HFFc6 (cell line): ENCODE measurements at places on chromosomes 2 and 18.

DNA sequence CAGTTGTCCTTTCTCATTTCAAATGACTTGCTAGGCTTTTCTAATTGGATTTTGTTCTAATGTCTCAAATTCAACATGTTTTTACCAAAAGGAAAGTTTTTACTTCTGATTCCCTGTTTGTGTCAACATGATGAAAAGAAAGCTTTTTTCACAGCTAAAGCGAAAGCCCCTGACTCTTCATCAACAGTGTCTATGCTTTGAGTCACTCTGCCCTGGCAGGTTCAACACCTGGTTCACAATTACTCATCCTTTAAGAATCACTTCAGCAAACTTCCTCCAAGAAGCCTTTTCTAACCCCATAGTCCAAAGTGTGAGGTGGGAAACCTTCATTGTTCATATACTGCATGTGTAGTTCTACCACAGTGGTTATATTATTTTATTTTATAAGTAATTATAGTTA lies 7.6 kb upstream of the DSG2 start:
- no peak overlapping the region for H3K4me3 ChIP-seq
- no peaks in the 10 kb centered on the region; the same call in 1 of the 2 replicates for H3K27me3 ChIP-seq
- H3K36me3 ChIP-seq, result no peaks in the 10 kb centered on the region; the same call in 1 of the 2 replicates
- DNase-seq, result no peak
- H3K4me1 ChIP-seq, result no peaks in the 10 kb centered on the region
- no peak overlapping the region for H3K27ac ChIP-seq

DNA sequence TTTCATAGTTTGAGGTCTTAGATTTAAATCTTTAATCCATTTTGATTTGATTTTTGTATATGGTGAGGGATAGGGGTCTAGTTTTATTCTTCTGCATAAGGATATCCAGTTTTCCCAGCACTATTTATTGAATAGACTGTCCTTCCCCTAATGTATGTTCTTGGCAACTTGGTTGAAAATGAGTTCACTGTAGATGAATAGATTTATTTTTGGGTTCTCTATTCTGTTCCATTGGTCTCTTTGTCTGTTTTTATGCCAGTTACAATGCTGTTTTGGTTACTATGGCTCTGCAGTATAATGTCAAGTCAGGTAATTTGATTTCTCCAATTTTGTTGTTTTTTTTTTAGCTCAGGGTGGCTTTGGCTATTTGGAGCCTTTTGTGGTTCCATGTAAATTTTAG lies 5.9 kb downstream of the FAM171B start:
- peaks cover 7% of the 10 kb centered on the region; the same call in 1 of the 2 replicates for H3K36me3 ChIP-seq
- H3K27me3 ChIP-seq, result no peaks in the 10 kb centered on the region; the same call in 1 of the 2 replicates
- no peak for DNase-seq

- DNase-seq, result no peak
- H3K27ac ChIP-seq, result no peak overlapping the region
- no peak overlapping the region for H3K4me3 ChIP-seq
- H3K4me1 ChIP-seq, result no peaks in the 10 kb centered on the region
Observed at GRCh38 chr18:8063733-8064132, 496.6 kb downstream of the PTPRM start.

DNA sequence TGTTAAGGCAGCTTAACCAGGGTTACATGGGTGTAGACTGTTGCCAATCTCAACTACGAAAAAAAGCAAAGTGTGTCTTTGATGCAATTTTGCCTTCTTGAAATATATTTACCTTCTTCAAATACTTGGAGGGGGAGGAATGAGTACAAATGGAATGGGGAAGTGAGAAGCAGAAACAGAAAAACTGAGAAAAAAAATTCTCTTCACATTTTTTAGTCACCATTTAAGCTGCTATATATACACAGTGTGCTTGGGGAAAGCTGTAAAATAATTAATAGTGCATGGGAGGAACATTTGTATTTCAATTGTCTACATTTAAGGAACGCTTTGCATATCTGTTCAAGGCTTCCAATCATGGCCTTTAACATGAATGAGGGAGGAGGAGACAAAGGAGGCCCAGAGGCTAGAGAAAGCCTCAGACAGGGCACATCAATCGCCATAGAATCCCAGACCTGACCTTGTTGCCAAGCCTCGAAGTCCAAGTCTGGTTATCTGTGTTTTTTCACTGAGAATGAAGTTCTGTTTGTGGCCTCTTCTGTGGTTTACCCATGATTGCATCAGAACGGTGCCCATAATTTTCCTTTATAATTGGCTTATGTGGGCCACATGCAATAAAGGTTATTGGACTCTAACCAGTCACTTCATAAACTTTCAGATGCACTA lies 158.6 kb downstream of the PIK3C3 start:
- no peak overlapping the region for H3K4me3 ChIP-seq
- H3K27ac ChIP-seq, result peak overlapping the region; percentile 54
- H3K4me1 ChIP-seq, result peaks cover 23% of the 10 kb centered on the region

GRCh38 chr2:88190808-88191721 lies 20.9 kb downstream of the THNSL2 start:
- H3K36me3 ChIP-seq, result no peaks in the 10 kb centered on the region
- no peak overlapping the region for H3K27ac ChIP-seq
- H3K4me1 ChIP-seq, result no peaks in the 10 kb centered on the region

- no peaks in the 10 kb centered on the region for H3K4me1 ChIP-seq
- no peak for DNase-seq
- H3K4me3 ChIP-seq, result no peak overlapping the region
- H3K27ac ChIP-seq, result no peak overlapping the region
- peaks cover 1% of the 10 kb centered on the region; the same call in 1 of the 2 replicates for H3K27me3 ChIP-seq
Observed at GRCh38 chr2:232210306-232210705, 168.2 kb upstream of the ALPP start.

DNA sequence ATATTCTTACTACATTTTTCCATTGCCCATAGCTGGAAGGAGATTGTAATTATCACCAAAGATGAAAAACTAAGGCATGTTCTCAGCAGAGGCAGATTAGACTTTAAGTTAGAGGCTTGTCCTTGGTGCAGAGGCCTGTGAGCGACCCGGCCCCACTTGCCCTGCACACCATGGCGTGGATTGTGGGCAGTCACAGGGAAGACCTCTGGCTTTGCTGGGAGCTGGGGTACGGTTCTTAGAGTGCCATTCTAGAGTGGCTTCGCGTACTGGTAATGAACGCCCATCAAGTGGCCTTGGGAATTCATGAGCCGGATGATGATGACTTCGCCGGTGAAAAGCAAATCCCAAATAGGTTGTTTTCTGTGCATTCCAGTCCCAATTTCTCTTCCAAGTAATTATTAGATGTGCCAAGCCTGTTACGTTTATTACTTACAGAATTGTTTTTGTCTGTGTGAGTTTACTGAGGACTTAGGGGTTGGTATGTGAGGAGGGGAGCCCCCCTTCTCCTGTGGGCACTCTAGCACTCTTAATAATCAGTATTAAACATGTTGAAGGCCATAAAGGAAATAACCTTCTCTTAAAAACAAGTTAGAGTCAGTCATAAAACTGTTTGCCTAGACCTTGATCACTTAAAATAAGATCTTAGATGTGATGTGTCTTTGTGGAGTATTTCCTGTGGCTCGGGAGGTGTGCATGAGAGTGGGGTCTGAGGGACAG lies 90.6 kb downstream of the LDLRAD4 start:
- peaks cover under 1% of the 10 kb centered on the region; the same call in 1 of the 2 replicates for H3K27me3 ChIP-seq
- H3K36me3 ChIP-seq, result no peaks in the 10 kb centered on the region
- H3K4me1 ChIP-seq, result no peaks in the 10 kb centered on the region
- H3K27ac ChIP-seq, result no peak overlapping the region
- H3K4me3 ChIP-seq, result no peak overlapping the region
- DNase-seq, result no peak

- H3K4me1 ChIP-seq, result peaks cover 8% of the 10 kb centered on the region; the same call in 1 of the 2 replicates
- no peak overlapping the region for H3K4me3 ChIP-seq
- no peak for DNase-seq
- no peak overlapping the region for H3K27ac ChIP-seq
- H3K36me3 ChIP-seq, result no peaks in the 10 kb centered on the region
Observed at GRCh38 chr18:10329101-10329500, 125.3 kb upstream of the APCDD1 start.

DNA sequence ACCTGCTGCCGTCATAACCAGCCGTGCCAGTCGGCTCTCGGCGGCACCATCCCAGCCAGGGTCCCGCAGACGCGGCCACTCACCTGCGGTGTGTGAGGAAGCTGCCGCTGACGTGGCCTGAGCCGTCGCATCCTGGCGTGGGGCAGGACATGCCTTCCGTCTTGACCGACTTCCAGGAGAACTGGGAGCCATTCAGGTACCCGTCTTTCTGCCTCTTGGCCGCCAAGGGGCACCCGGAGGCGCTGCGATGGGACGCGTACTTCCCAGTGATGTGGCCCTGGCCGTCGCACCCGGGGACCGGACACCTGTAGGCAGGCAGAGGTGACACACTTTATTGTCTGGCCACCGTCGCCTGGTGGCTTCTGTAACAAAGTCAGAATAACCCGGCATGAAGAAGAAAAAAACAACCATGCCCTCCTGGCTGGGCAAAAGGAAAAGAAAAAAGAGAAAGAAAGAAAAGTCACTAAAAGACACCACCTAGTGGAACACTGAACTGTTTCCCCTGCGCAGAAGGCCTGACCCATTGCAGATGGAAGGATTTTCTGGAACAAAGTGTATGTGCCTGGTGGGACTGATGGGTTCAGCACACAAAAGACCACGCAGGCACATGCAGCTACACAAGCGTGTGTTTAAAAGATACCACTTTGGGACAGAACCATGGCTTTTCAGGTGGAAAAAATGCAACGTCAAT lies 94.9 kb upstream of the PXDN start:
- DNase-seq, result no peak
- H3K4me1 ChIP-seq, result no peaks in the 10 kb centered on the region
- no peaks in the 10 kb centered on the region for H3K36me3 ChIP-seq
- no peak overlapping the region for H3K27ac ChIP-seq
- H3K27me3 ChIP-seq, result peaks cover 20% of the 10 kb centered on the region
- no peak overlapping the region for H3K4me3 ChIP-seq

DNA sequence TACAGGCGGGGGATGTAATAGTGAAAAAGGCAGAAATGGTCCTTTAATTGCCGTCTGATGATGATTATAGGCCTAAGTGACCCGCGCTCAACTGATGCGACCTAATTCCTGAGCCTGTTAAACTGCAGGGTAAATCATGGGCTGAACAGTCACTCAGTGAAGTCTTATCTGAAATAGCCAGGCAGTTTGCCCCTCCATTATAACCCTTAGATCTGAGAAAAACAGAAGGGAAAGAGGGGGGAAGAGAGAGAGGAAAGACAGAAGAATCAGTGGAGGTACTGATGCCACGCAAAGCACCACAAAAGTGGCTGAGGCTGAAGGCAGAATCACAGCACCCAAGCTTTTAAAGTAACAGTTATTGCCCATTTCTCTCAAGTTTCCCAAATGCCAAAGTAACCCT lies 73.1 kb upstream of the DNMT3A start:
- no peak overlapping the region for H3K27ac ChIP-seq
- peaks cover 7% of the 10 kb centered on the region; the same call in 1 of the 2 replicates for H3K36me3 ChIP-seq
- H3K27me3 ChIP-seq, result peaks cover 9% of the 10 kb centered on the region
- no peak overlapping the region for H3K4me3 ChIP-seq

GRCh38 chr2:3914241-3914640 lies 210.9 kb downstream of the DCDC2C start:
- H3K4me3 ChIP-seq, result no peak overlapping the region
- H3K27ac ChIP-seq, result no peak overlapping the region
- no peak for DNase-seq
- no peaks in the 10 kb centered on the region for H3K4me1 ChIP-seq
- peaks cover 1% of the 10 kb centered on the region; the same call in 1 of the 2 replicates for H3K27me3 ChIP-seq
- peaks cover 8% of the 10 kb centered on the region for H3K36me3 ChIP-seq

- H3K4me3 ChIP-seq, result no peak overlapping the region
- no peak for DNase-seq
- H3K27ac ChIP-seq, result peak overlapping the region; percentile 39; the same call in 1 of the 2 replicates
Observed at GRCh38 chr18:28099237-28099636, 77.7 kb downstream of the CDH2 start.

DNA sequence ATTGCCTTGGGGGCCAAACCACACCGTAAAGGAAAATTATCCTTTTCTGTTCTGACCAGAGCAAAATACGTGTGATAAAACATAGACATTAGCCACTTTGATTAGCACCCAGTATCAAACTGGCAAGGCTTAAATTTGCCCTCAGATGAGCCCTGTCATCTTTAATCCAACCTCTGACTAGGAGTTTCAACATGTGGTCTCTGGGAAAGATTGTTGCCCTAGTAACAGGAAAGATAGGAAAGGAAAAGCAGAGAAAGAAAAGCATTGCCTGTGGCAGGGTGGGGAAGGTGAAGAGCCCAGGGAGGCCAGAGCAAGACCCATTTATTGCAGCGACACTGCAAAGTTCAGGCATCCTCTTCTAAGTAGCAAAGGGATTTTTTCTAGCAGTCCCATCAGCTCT lies 181.5 kb upstream of the SCN7A start:
- peaks cover 2% of the 10 kb centered on the region; the same call in 1 of the 2 replicates for H3K27me3 ChIP-seq
- H3K4me3 ChIP-seq, result no peak overlapping the region
- no peak overlapping the region for H3K27ac ChIP-seq
- no peaks in the 10 kb centered on the region for H3K36me3 ChIP-seq

DNA sequence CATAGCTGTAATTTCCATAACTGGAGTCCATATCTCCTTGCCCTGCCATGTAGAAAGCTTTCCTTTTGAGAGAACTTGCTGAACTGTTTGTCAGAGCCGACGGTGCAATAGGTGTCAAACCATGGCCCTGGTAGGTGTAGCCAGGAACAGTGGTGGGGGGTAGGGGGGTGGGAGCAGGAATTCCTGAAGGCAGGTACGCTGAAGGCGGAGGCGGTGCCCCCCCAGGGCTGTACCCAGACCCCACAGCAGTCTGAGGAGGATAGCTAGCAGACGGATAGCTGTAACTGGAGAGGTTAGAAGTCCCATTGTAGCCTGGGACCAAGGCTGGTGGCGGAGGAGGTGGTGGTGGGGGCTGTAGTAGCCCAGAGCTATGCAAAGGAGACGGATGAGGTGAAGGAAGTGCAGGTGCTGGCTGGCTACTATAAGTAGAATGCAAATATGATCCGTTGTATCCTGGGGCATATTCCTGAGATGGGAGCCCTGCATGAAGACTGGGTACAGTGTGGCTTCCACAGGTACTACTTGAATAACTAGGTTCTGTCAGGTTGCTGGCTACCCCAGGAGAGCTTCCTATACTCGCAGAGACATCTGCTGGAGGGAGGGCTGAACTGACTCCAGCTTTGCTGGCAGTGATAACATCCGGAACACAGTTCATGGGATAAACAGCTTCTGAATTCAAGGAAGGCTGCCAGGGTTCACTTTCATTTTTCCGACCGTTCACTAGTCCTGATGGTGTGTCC lies 124.8 kb downstream of the FIGN start:
- no peaks in the 10 kb centered on the region for H3K27me3 ChIP-seq
- H3K4me3 ChIP-seq, result peak overlapping the region; percentile 75; the same call in 1 of the 2 replicates
- H3K36me3 ChIP-seq, result no peaks in the 10 kb centered on the region
- no peak overlapping the region for H3K27ac ChIP-seq
- DNase-seq, result no peak

DNA sequence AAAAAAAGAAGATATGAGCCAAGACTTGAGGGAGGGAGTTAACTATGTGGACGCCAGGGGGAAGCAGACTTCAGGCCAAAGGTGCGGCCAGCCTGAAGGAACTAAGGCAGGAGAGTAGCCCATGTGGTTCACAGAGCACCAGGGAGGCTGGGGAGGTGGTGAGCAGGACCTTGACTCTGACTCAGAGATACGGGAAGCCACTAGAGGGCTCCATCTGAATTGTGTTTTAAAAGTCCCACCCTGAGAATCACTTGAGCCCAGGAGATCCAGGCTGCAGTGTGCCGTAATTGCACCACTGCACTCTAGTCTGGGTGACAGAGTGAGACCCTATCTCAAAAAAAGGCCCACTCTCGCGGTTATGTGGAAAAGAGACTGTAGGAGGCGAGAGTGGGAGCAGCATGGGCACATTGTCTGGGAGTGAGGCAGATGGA lies 12.3 kb downstream of the CEP192 start:
- no peak overlapping the region for H3K27ac ChIP-seq
- peaks cover 7% of the 10 kb centered on the region; the same call in 1 of the 2 replicates for H3K36me3 ChIP-seq
- peak; percentile 82 for DNase-seq
- H3K4me3 ChIP-seq, result no peak overlapping the region
- H3K27me3 ChIP-seq, result peaks cover 2% of the 10 kb centered on the region; the same call in 1 of the 2 replicates
